IPS-NIHi11 (cell line): ENCODE measurements at places on chromosomes 13 and 19.
A peak's percentile ranks its signal among the peaks of the same experiment; 100 is the strongest.

- no peak for DNase-seq
These were observed 6.4 kb downstream of the GNA15 start for GRCh38 chr19:3142292-3142670.

DNA sequence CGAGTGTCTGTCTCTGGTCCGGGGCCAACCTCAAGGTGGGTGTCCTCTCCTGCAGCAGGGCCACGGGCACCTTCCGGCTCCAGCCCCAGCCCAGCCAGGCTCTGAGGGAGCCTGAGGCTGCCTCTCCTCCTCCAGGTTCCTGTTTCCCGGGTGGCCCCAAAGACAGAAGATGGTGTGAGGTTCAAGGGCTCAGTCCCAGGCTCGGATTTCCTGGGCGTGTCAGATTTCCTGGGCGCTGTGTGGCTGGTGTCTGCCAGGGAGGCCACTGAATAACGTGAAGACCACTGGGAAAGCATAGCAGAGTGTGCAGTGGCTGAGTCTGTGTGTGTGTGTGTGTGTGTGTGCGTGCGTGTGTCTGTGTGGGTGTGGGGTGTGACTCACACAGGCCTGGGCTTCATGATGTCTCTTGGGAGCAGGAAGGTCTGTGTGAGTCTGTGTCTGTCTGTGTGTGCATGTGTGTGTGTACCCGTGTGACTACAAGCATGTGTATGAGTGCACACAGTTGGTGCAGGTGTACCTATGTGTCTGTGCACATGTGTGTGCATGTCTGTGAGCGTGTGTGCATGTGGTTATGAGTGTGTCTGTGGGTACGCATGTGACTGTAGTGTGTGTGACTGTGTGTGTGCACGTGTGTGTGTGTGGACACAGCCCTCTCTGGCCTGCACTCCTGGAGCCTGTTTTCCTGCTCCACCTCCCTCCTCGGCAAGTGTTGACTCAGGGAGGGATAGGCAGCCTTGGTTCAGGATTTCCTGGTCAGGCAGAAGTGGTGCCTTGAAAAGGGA, 28.3 kb downstream of the CEBPA start:
- DNase-seq: no peak

GRCh38 chr13:29791508-29791907, 58.9 kb downstream of the UBL3 start:
- DNase-seq: no peak

- peak; percentile 69 for DNase-seq
These were observed 8.9 kb downstream of the ZSCAN1 start for GRCh38 chr19:58042495-58043340.

GRCh38 chr13:78121459-78122348, 203.1 kb upstream of the EDNRB start:
- DNase-seq: peak; percentile 46

DNA sequence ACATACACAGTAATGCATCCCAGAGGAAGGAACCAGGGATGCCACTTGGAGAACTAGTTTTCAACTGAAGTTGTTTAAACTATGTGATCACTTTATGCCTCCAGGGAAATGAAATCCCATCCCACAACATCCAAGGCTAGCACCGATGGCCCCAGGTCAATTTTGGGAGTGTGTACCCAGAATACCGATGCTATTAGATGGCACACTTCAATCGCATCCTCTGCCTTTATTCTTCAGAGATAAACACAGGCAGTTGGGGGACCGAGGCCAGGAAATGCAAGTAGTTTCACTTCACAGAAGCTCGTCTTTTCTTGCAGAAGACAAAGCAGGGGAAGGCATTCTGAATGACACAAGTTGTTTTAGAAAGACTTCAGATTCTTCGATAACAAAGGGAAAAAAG, 13.8 kb downstream of the STK24 start:
- no peak for DNase-seq
